ENCODE measurements at places on chromosomes 3 and 15. TPM values are rescaled to one million over a fixed set of nuclear protein-coding genes. Genes with fewer than 3 reads are reported as not detected.
A peak's percentile ranks its signal among the peaks of the same experiment; 100 is the strongest.

GOLGA6A gene
- total RNA-seq = not detected

KY gene
- not detected for total RNA-seq

SLC26A6 gene
- 34.5 TPM for total RNA-seq

TRAT1 gene
- total RNA-seq = not detected

SLC6A1 gene
- not detected for total RNA-seq

CLSTN2 gene
- 0.27 TPM for total RNA-seq

SNX1 gene
- 63.6 TPM for total RNA-seq

GRCh38 chr3:132642539-132642847 is 17.1 kb downstream of the ACAD11 start:
- DNase-seq = no peak

- DNase-seq = no peak
Measured at GRCh38 chr15:75425966-75426500, 25.5 kb downstream of the SIN3A start.

DNA sequence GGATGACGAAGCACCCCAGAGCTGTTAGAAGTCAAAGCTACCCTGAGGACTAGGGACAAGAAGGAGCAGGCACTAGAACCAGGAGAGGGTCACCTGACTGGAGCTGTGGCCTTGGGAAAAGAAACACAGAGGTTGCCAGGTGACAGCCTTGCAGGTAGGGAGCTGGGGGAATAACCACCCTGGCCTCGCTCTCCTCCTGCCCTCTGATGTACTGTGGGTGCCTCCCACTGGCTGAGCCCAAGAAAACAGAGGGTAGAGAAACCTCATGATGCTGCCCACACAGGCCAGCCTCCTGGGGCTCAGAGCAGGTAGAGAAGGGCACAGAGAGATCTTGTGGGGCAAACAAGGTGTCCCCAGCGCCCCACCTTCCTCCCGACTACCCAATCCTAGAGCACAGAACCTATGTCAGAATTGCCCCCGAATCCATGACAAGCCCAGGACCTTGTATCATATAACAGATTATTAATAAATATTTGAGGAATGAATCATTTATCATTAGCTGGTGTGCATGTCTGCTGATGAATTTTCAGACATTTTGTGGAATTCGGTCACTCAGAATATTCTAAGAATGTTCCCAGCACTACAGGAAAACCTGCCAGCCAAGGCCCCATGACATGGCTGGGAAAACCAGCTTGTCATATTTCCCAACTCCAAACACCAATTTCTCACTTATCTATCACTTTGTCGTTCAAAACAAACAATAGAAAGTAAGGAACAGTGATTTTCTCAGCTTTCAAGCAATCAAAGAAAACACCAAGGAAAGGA is 59.8 kb upstream of the MEX3B start:
- DNase-seq = peak; percentile 49

DNA sequence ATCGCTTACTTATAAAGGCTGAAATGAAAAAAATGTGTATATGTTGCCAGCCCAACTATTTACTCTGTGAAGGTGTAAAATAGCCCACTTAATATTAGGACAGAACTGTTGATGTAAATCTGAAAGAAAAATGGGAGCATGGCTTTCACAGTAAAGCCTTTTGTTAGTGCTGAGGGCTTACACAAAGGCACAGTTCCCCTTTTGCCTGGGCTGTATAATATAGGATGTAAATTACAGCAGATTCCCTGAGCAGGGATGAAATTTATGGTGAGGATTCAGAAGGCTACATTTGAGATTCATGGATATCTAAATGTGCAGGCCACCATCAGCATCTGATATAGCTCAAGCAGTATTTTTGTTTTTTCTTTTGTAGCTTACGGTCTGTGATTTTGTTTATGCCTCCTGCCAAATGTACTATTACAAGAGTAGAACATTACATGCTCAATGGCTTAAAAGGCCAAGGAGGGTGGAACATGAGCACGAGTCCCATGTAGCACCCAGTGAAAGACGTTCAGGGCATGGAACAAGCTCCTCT is 109.1 kb upstream of the ATP10A start:
- no peak for DNase-seq

GRCh38 chr3:142850395-142851023 is 38.4 kb downstream of the PCOLCE2 start:
- DNase-seq = peak; percentile 76

- no peak for DNase-seq
Measured at GRCh38 chr15:85380812-85381642, 624 bp downstream of the AKAP13 start.

DNA sequence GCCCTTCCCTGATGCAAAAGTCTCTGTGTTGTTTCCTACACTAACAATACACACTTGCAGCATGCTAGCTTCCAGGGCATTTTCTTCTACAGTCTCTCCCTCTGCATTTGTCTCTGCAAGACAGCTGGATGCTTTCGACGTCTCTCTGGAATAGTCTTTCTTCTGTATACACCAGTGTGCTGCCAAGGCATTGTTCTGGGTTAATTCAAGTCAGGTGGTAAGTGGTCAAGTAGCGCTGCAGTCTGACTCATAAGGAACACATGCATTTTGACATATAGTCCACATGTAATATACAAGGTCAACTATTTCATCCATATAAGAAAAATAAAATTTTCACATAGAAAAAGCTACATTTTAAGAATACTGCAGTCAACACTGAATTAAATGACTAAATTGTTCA is 92.7 kb downstream of the MYLK start:
- DNase-seq = no peak

- no peak for DNase-seq
Measured at GRCh38 chr3:126714921-126715320, 10.9 kb downstream of the CHCHD6 start.

DNA sequence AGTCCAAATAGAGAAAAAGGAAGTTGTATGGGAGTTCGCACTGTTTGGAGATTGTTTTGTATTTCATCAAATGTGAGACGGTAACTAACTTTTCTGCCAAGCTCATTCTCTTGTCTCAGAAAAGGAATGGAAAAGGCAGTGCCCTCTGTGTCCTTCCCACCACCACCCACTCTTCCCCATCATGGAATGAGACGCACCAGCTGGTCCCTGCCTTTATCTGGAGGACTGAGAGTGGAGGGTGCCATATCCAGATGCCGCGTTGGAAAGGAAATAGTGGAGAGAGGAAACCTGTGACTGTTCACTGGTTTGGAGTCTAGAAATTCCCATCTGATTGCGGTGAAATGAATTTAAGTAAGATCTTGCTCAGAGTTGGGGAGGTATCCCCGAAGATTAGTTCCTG is 3.7 kb upstream of the CCK start:
- DNase-seq = no peak

GRCh38 chr3:139505829-139506386 is 29.6 kb upstream of the RBP2 start:
- no peak for DNase-seq

Data from foreskin keratinocyte (primary cell).